ENCODE measurements at places on chromosomes 12 and 14.
A peak's percentile ranks its signal among the peaks of the same experiment; 100 is the strongest.

GRCh38 chr12:44159216-44159615 lies 323.3 kb downstream of the TMEM117 start:
- no peak for DNase-seq

DNA sequence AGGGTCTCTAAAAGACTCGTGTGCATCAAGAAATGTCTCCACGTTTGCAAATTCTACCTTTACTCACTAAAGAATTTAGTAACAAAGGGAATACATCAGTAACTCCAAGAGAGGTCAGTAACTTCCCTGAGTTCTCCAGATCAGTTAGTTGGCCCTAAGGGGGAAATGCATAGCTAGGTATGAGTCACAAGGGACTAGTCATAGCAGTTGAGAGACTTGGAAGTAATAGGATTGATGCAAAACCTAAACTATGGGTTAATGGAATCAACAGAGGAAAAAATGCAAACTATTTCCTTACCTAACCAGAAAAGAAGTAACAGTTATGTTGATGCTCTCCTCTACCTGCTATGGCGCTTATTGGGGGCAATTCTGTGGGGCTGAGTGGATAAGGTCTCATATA lies 148.8 kb upstream of the GARIN6 start:
- DNase-seq, result peak; percentile 86

DNA sequence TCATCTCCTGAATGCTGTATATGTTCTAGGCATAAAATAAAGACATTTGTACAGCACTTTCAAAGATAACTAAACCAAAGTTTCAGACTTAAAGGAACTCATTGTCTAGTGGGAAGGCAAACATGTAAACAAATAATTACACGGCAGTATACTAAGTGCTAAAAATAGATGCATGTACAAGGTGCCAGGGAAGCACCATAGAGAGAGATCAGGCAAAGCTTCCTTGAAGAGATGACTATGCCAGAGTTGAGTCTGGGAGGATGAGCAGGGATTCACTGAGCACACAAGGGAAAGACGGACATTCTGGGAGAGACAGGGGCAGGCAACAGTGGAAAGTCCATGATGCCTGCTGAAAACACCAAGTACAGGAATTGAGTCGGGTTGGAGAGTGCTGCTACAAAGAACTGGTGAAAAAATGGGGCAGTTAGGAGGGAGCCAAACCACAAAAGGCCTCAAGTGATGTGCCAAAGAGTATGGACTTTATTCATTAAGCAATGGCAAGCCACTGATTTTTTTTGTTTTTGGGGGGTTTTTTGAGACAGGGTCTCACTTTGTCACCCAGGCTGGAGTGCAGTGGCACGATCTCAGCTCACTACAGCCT lies 26.8 kb downstream of the ANKS1B start:
- DNase-seq, result peak; percentile 33

DNA sequence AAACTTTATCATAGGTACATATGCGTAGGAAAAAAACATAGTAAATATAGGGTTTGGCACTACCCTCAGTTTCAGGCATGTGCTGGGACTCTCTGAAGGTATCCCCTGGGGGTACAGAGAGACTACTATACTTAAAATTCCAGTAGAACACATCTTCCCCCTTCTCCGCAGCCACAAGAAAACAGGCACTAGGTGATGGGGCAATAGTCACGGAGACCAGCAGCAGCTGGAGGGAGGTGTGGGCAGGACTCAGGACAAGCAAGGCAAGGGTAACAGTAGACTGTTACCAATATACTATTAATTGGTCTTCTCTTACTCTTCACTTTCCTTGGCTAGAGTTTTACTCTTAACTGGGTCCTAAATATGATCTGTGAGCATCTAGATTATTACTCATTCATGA lies 4.6 kb upstream of the PAPOLA start:
- no peak for DNase-seq

DNA sequence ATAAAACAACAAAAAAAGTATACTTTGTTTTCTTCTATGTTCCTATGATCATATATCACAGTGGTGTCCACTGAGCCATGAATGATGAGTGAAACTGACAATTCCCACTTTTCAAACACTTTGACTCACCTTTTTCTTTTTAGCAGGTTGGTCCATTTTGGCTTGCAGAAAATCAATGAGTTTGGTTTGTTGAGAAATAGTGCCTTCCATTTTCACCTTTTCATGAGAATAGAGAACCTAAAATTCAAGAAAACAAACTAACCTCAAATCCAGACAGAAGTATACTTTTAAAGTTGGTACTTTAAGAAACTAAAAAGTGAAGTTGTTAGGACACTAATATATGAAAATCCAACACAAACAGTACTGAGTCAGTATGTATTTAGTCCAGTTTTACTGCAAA lies 52.4 kb downstream of the PRKAB1 start:
- DNase-seq, result no peak

DNA sequence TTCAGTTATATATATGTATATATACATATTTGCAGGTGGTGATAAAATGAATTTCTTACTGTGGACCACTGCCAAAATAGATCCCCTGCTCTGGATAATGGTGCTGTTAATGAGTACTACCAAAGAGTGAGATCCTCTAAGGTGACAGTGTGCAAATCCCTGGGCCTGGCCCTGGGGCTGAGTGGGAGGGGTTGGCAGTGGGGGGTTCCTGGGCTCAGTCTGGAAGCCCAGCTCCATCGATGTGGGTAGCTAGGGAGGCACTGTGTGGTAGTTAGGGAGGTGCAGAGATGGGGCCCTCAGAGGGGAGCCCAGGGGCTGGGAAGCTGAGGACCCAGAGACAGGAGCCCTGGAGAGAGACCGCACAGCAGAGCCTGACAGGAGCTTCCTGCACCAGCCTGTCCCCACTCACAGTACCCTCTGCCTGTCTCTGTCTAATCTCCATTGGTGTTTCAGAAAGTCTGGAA lies 9.1 kb downstream of the KRT8 start:
- no peak for DNase-seq

- DNase-seq, result no peak
Observed at GRCh38 chr12:121484967-121485366, 85.0 kb downstream of the RNF34 start.

- DNase-seq, result no peak
Observed at GRCh38 chr12:51904951-51905470, 2.3 kb upstream of the ACVRL1 start.

GRCh38 chr12:93261505-93262094 lies 116.1 kb upstream of the NUDT4 start:
- no peak for DNase-seq

- DNase-seq, result no peak
Observed at GRCh38 chr12:32402170-32402569, 2.8 kb downstream of the FGD4 start.

DNA sequence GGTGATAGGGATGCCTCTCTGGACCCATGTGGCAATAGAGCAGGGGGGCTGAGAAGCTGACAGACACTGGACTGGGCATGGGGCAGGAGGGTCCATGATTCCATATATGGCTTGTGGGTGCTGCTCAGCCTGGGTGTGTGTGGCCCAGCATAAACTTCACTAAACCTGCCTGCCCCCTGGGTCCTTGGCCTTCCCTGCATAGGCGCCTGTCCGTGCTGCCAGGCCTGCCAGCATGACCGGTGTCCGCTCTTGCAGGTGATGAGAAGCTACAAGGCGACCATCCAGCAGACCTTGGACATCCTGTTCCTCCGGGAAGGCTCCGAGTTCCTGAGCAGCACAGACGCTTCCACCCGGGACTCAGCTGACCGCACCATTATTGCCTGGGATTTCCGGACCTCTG lies 61.6 kb downstream of the BEGAIN start:
- no peak for DNase-seq

DNA sequence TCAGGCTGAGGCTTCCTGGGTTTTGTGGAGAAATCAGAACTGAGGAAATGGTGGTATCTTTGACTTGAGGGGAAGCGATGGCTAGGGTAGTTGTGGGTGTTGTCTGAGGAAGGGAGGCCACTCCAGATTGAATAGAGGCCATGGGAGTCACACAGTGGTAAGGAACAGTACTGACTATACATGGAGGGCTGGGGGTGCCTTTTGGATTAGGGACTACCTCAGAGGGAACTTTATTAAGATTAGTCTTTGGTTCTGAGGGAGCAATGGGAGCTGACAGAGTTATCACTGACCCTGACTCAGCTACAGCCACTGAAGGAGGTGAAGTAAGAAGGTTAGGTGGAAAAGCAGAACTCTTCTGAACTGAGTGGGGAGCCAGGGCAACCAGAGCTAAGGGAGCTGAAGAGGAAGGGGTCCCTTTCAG lies 4.4 kb downstream of the NACA start:
- DNase-seq, result no peak

- DNase-seq, result no peak
Observed at GRCh38 chr12:116027551-116027821, 250.0 kb downstream of the MED13L start.

GRCh38 chr14:68936476-68936875 lies 42.6 kb downstream of the ACTN1 start:
- DNase-seq, result peak; percentile 55

DNA sequence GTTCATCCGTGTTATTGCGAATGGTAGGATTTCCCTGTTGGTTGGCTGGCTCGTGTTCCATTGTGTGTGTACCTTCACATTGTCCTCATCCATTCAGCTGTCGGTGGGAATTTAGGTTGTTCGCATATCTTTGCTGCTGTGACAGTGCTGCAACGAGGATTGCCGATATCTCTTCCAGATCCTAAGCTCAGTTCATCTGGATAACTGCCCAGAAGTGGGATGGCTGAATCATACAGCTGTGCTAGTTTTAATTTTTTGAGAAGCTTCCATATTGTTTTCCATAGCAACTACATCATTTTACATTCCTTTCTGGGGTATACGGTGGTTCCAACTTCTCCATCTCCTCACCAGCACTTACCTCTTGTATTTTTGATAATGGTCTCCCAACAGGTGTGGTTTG lies 292.8 kb upstream of the SFSWAP start:
- DNase-seq, result no peak

GRCh38 chr12:48977290-48978281 lies 536 bp upstream of the WNT1 start:
- DNase-seq, result peak; percentile 69

GRCh38 chr12:67807814-67808213 lies 159.3 kb downstream of the DYRK2 start:
- DNase-seq, result no peak

GRCh38 chr12:106750524-106750923 lies 24.0 kb upstream of the RIC8B start:
- no peak for DNase-seq

Data from astrocyte of the hippocampus (primary cell).